ENCODE measurements at places on chromosomes 3 and 15.

DNA sequence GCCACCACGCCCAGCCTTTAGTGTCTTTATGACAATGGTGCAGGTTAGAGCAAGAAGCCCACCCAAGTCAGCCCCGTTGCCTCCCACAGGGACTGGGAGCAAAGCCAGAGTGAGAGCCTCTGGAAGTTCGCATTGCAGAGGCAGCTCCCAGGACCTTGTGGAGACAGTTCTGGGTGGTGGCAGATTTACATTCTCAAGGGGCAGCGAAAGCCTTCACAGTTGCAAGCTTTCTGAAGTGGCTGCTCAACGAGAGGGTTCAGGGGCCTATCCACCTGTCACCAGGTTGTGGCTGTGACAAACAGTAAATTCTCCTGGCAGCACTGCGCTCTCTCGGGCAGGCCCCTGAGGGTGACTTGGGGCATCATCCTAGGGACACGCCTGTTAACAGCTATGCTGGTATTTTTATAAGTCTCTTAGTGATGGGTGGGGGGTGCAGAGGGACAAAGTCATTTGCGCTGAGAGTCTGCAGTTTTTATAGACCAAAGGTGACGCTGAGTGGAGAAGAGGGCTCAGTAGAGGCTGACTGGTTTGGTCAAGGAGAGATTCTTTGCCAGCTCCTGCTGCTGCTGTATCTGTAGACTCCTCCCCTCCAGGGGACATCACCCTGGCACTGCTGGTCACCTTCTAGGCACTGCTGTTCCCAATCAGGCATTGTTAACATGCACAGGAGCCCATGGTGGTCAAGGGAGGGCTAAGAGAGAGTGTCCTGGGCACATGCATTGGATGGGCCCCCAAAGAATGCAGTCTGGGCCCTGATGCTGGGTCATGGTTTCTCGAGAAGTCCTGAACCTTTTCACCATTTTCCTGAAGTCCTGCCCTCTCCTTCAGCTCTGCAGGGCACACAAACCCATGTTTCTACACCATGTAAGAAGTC lies 57.5 kb upstream of the KLF13 start:
- peak; percentile 5 for DNase-seq

DNA sequence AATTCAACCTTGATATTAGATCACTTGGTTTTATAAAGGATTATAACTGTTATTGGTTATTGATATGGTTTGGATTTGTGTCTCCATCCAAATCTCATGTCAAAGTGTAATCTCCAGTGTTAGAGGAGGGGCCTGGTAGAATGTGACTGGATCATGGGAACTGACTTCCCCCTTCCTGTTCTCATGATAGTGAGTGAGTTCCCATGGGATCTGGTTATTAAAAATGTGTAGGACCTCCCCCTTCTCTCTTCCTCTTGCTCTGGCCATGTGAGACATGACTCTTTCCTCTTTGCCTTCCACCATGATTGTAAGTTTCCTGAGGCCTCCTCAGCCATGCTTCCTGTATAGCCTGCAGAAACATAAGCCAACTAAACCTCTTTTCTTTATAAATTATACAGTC lies 136.0 kb upstream of the UBE2E2 start:
- no peak for DNase-seq

GRCh38 chr3:102400142-102400541 lies 34.7 kb upstream of the ZPLD1 start:
- DNase-seq: no peak

DNA sequence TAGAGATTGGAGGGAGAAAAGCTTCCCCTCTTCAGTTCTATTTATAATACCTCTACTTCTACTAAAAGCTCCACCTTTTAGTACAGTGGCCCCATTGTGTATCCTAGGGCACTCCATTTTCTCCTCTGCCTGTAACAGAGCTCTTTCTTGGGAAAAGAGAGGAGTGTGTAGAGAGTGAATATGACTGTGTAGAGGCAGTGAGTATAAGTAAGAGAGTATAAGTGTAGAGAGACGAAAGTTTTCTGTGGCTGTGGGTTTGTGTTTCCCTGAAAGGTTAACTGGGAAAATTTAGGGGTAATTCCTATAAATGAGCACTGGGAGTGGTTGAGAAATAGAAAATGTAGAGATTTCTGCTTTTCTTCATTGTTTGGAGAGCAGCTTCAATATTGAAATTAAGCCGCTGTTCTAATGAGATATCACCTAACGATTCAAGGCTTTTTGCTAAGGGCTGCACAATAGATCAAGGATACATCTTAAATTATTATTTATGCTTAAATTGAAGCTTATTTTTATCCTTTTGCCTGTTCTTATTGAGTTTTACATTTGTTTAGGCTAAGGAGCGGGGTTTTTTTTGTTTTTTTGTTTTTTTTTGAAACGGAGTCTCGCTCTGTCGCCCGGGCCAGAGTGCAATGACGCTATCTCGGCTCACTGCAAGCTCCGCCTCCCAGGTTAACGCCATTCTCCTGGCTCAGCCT lies 6.9 kb downstream of the IQGAP1 start:
- no peak for DNase-seq

- DNase-seq: no peak
Observed at GRCh38 chr3:146507331-146508120, 36.9 kb downstream of the PLSCR1 start.

DNA sequence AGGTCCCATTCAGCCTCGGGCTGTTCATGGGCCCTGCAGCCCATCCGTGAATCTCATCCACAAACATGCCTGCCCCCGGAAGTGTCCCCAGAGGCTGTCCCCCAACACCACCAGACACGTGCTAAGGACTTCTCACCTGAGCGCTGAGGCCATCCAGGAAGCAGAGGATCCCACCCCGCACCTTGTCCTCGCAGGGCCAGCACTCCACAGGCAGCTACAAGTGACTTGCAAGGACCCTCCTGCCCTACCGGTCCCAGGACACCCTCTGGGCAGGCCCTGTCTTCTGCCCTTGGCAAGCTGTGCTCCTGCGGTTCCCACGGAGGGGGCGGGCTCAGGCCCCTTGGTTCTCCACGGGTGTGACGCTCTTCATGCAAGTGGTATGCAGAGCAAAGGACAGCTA lies 146.0 kb downstream of the NUP210 start:
- no peak for DNase-seq

DNA sequence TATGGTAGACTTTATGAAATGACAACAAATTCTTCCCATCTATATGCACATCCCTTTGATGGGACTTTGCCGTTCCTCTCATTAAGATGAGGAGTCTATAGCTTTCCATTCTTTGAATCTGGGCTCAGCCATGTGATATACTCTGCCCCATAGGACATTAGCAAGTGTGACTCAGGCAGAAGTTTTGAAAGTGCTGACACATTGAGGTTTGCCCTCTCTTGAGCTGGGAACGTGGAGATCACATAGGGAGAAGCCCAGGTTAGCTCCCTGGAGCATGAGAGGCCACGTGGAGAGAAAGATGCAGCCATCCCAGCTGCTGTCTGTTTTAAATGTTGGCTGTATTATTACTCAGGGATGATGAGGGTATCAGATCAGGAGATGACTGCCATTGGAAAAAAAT lies 67.7 kb upstream of the OXTR start:
- no peak for DNase-seq

GRCh38 chr3:15064299-15064834 lies 748 bp downstream of the MRPS25 start:
- peak; percentile 43 for DNase-seq

GRCh38 chr3:37768107-37768809 lies 93.4 kb upstream of the CTDSPL start:
- no peak for DNase-seq

DNA sequence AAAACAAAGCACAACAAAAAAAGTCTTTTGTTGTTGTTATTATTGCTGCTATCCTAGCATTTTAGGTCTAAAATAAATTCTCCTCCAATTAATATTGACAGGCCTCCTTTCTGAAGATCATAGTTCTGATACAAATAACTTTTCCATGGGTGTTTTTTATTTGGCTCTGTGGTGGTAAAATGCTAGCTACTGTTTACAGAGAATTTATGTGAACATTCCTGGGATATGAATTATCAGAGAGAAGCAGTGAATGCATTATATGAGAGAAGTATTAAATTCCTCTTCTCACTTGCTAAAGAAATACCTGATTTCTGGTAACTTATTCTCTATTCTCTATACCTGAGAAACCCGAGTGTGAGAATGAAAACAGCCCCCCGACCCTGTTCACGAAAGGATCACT lies 57.5 kb upstream of the TMCO5A start:
- no peak for DNase-seq

DNA sequence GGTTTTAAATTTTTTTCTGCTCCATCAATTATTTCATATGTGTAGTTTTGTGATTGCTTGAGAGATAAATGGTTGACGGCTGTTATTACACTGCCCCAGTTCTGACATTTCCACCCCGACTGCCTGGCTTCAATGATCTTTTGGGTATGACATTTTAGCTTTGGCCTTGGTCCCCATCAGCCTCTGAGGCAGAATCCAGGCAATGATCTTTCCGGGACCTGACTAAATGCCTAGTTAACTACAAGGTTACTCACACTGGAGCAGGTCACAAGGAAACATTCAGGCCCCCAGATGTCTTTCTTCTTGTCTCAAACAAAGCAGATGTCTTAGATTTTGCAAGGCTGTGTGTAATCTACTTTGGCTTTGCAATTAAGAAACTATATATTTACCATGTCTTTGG lies 61.1 kb upstream of the TMCO5A start:
- DNase-seq: no peak

Measured in DND-41 (cell line).